Psoas muscle (tissue), 8 donors: ENCODE measurements at places on chromosomes 7 and 10.

DNA sequence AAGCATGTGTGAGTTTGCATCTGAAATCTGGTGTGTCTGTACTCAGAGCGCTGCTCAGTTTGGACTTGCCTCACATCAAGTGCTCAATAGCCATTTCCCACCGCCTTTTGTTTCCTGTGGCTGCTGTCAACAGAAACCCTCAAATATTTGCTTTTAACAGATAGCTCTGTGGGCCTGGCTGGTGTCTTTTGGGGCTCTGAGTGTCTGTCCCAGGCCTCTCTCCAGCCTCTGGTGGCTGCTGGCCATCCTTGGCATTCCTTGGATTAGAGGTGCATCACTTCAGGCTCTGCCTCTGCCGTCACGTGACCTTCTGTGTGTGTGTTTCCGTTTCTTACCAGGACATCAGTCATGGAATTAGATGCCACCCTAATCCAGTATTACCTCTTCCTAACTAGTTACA lies 9.3 kb downstream of the YKT6 start:
- H3K36me3 ChIP-seq, result peaks cover 22% of the 10 kb centered on the region
- H3K27me3 ChIP-seq, result no peaks in the 10 kb centered on the region
- no peak overlapping the region for H3K27ac ChIP-seq
- H3K4me3 ChIP-seq, result no peak overlapping the region
- no peak for DNase-seq
- H3K4me1 ChIP-seq, result peaks cover 13% of the 10 kb centered on the region

DNA sequence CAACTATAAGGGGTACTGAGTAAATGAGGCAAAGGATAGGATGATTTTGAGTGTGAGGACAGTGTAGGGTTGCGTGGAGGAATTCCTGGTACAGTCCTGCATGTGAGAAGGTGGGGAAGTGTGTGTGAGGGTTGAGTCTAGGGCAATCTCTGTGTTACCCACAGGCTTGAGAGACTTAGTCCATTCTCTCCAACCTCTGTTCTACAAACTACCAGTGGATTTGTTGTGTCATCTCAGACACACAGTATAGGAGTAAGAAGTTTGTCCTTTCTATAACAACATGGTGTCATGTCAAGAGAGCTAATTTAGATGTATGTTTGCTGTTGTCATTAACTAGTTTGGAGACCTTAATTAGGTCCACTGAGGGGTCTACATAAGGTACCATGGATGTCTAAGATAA lies 12.5 kb downstream of the PURB start:
- H3K27ac ChIP-seq, result no peak overlapping the region
- DNase-seq, result no peak
- peaks cover 2% of the 10 kb centered on the region for H3K4me1 ChIP-seq
- no peak overlapping the region for H3K4me3 ChIP-seq
- H3K36me3 ChIP-seq, result no peaks in the 10 kb centered on the region
- H3K27me3 ChIP-seq, result no peaks in the 10 kb centered on the region

- H3K4me3 ChIP-seq, result no peak overlapping the region
- no peak overlapping the region for H3K27ac ChIP-seq
- no peaks in the 10 kb centered on the region for H3K4me1 ChIP-seq
Measured at GRCh38 chr7:26317211-26317610, 25.5 kb downstream of the SNX10 start.

GRCh38 chr10:69512901-69513300 lies 60.3 kb downstream of the NEUROG3 start:
- no peak overlapping the region for H3K27ac ChIP-seq
- H3K4me1 ChIP-seq, result peaks cover 1% of the 10 kb centered on the region
- H3K4me3 ChIP-seq, result no peak overlapping the region

DNA sequence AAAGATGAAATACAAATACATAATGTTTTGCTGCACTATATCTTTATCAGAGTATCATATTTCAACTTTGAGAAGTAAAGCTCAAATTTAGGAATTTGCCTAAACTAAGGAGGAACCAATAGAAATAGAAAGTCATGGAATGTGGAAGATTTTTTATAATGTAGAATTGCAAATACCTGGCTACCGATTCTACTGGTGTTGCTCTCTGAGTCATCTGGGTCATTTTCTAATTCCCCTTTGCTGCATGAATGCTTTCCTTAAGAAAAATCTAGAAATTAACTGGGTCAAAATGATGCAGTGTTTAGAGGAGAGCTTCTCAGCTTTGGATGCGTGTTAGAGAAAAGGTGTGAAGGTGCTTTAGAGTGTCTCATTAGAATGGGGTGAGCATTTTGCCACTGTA lies 568.9 kb upstream of the ANKRD30A start:
- H3K27me3 ChIP-seq, result no peaks in the 10 kb centered on the region
- no peak overlapping the region for H3K4me3 ChIP-seq
- DNase-seq, result no peak
- no peaks in the 10 kb centered on the region for H3K4me1 ChIP-seq
- H3K27ac ChIP-seq, result no peak overlapping the region

DNA sequence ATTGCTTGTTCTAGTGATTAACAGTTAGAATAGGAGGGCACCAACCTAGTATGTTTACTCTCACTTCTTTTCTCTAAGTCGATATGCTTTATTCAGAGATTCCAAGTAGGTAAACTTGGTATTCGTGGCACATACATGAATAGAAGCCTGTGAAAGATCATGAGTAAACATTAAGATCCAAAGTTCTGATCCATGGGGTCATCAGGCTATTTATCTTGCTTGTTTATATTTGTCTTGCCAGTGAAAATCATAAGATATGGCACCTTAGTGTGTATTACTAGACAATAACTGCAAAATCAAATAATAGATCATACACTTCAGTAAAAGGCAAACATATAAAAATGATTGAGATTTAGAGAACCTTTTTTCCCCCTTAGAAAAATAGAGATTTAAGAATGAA lies 56.5 kb upstream of the LHFPL3 start:
- H3K27ac ChIP-seq, result no peak overlapping the region
- no peaks in the 10 kb centered on the region for H3K27me3 ChIP-seq
- no peak for DNase-seq

DNA sequence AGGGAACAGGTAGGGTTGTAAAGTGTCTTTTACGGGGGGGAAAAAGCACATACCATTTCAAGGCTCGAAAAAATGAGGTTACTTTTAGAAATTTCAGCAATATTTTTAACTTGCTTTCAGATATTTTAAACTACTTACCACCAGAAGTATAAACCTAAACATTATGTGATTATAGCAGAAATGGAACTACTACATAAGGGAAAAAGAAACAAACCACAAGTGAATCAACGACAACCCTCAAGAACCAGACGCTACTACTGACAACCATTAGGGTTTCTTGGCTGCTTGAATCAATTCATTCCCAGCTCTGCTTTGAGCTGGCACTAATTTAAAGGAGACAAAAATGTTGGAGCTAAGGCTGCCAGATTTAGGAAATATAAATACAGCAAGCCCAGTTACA lies 80.1 kb downstream of the ZFAND4 start:
- no peak overlapping the region for H3K27ac ChIP-seq
- no peaks in the 10 kb centered on the region for H3K27me3 ChIP-seq
- peaks cover 8% of the 10 kb centered on the region for H3K4me1 ChIP-seq
- H3K4me3 ChIP-seq, result peak overlapping the region; percentile 82

DNA sequence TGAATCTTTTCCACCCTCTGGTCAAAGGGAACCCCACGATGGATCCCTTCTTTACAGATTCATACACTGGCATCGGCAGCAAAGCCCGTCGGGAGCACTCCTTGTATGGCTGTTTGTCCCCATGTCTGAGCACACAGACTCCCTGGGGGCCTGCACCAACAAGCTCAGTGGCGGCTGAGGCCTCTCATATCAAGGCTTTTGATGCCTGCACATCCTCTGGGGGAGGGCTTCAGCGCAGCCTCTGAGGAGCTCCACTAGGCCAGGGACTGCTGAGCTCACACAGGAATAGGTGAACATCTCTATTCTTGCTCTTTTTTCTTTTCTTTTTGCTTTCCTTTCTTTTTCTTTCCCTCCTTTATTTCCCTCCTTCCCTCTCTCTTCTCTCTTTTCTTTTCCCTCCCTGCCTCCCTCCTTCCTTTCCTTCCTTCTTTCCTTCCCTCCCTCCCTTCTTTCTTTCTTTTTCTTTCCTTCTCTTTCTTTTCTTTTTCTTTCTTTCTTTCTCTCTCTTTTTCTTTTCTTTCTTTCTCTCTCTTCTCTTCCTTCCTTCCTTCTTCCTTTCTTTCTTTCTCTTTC lies 174.6 kb downstream of the CCDC3 start:
- no peak overlapping the region for H3K4me3 ChIP-seq
- no peaks in the 10 kb centered on the region for H3K36me3 ChIP-seq
- no peak for DNase-seq
- no peaks in the 10 kb centered on the region for H3K27me3 ChIP-seq

- no peak overlapping the region for H3K27ac ChIP-seq
- H3K4me3 ChIP-seq, result no peak overlapping the region
- H3K4me1 ChIP-seq, result no peaks in the 10 kb centered on the region
- no peaks in the 10 kb centered on the region for H3K27me3 ChIP-seq
Measured at GRCh38 chr7:86248977-86249376, 394.7 kb upstream of the GRM3 start.

DNA sequence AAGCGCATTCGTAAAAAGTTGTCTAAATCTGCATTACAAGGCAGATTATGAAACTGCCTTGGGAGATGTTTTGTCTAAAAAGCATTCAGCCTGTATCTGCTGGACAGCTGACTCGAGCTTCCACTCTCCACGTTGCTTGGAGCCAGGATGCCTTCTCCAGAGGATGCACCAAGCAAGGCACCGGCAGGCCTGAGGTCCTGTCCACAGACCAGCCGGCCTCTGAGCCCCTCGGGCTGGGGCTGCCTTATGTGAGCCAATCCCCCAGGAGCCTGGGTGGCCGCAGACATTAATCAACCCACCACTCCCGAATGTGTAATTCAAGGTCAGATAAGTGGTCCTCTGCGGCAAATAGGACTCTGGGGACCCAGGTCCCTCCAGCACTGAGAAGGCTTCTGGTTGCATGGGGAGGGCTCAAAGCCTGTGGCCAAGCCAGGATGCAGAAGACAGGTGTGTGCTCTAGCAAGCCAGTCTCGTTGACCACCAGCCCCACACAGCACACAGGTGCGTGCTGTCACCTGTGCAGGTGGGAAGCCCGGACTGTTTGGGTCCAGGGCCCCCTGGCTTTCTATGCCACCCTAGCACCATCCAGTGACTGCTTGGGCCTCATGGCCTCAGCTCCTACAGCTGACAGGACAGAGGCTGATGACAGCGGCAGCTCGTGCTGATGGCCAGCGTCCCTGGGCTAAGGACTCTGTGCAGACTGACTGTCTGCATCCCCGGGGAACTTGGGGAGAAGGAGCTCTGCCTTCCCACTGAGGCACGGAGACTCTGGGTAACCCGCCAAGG lies 4.8 kb upstream of the RET start:
- peaks cover 23% of the 10 kb centered on the region for H3K27me3 ChIP-seq
- DNase-seq, result no peak
- H3K27ac ChIP-seq, result no peak overlapping the region
- peaks cover 4% of the 10 kb centered on the region for H3K4me1 ChIP-seq
